Stimulated activated naive CD4-positive, alpha-beta T cell (primary cell): ENCODE measurements at places on chromosomes 16 and 17.

GRCh38 chr16:2472488-2472864, 1.4 kb downstream of the NTN3 start:
- no peak for DNase-seq

DNA sequence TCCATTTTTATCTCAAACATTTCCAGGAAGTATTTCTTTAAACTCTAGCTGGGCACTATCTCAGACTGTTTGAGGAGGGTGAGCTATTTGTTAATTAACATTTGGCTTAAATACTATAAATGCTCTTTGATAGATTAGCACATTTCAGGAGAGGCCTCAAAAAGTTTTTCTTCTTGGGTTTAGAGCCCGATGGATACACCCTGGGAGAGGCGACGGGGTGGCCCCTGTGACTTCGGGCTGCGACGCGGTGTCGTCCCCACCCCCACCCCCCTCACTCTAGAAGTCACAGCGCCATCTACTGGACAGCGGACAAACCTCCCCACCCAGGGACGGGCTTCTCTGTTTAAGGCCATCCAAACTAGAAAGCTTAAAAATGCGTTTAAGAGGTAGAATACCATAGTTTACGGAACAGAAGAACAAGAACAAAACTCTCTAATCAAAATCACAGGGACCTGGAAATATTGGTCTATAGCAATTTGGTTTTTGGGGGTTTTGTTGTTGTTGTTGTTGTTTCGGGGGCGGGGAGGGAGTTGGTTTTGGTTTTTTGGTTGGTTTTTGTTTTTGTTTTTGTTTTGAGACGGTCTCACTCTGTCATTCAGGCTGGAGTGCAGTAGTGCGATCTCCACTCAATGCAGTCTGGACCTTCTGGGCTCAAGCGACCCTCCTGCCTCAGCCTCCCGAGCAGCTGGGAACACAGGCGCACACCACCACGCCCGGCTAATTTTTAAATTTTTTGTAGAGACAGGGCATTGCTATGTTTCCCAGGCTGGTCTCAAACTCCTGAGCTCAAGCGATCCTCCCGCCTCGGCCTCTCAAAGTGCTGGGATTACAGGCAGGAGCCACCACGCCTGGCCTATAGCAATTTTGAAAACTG, 254.4 kb downstream of the C16orf95 start:
- DNase-seq, result peak; percentile 15

GRCh38 chr17:79811011-79811867, 14.4 kb upstream of the CBX8 start:
- DNase-seq, result no peak

GRCh38 chr17:40810494-40810893, 10.7 kb upstream of the KRT28 start:
- DNase-seq, result no peak

- DNase-seq, result no peak
These were observed 94.8 kb upstream of the DNAH17 start for GRCh38 chr17:78672005-78672404.

DNA sequence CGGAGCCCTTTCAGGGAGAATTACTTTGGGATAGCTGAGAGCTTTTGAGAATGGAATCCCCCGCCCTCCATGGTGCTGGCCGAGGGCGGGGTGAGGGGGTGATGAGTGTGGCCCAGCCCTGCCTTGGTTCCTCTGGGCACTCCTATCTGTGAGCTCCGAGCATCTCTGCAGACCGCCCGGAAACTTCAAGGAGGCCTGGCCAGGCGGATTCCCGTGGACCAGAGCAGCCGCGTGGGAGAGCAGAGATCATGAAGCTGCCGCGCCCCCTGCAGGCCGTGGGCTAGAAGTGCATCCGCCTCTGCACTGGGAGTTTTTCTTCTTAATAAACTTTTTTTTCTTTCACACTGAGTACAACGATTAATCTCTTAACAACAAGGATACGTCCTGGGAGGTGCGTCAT, 392.9 kb upstream of the EEF2KMT start:
- no peak for DNase-seq
